ENCODE measurements at places on chromosomes 13 and 19. TPM values are rescaled to one million over a fixed set of nuclear protein-coding genes. Genes with fewer than 3 reads are reported as not detected.
A peak's percentile ranks its signal among the peaks of the same experiment; 100 is the strongest.

LGALS7B gene
- not detected for total RNA-seq

KIR3DL3 gene
- not detected for total RNA-seq

SIGLECL1 gene
- not detected for total RNA-seq

ZNF649 gene
- 10.9 TPM for total RNA-seq

SPATA13 gene
- total RNA-seq: 27.4 TPM

KANK3 gene
- total RNA-seq: 1.0 TPM

CLEC17A gene
- not detected for total RNA-seq

PGLYRP1 gene
- total RNA-seq: not detected

MISP gene
- total RNA-seq: 6.2 TPM

DNA sequence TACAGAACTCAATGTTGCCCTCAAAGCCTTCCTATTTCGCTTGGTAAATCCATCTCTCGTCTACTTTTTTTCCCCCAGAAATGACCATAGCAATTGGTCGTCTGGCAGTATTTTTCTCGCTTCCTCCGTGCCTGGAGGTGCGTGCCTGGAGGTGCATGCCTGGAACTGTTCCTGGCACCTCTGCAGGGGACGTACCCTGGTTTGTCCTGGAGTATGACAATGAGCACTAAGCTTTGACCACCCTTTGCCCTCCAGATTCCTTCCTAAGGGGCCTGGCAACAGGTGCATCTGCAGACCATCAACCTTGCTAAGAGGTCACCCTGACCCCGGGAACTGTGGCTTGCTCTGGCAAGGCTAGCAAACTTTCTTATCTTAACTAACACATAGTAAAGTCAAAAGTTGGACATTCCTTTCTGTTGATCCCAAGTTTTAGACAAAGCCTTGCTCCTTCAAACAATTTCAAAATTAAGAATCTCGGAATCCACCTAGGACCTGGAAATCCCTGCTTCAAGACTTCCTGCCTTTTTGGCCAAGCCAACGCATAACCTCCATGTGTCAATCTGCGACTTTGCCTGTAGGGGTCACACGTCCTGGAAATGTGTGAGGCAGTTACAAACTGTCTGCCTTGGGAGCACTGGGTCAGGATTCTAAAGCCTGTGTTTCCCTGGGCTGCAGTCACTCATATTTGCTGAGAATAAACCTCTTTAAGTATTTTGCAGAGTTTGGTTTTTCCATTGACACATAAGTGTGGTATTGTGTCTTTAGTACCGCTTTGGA, 28.8 kb upstream of the TUBGCP3 start:
- DNase-seq: peak; percentile 48

- DNase-seq: no peak
Observed at GRCh38 chr19:1551068-1552040, 16.8 kb downstream of the MEX3D start.

DNA sequence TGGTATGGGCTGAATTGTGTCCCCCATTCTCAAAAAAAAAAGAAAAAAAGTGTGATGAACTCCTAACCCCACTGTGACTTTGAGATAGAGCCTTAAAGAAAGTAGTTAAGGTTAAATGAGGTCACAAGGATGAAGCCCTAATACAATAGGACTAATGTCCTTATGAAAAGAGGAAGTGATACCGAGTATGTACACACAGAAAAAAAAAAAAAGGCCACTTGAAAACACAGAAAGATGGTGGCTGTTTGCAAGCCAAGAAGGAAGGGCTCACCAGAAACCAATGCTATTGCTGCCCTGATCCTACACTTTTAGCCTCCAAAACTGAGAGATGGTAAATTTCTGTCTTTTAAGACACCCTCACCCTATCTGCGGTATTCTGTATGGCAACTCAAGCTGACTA, 955.6 kb downstream of the PCDH17 start:
- DNase-seq: no peak

DNA sequence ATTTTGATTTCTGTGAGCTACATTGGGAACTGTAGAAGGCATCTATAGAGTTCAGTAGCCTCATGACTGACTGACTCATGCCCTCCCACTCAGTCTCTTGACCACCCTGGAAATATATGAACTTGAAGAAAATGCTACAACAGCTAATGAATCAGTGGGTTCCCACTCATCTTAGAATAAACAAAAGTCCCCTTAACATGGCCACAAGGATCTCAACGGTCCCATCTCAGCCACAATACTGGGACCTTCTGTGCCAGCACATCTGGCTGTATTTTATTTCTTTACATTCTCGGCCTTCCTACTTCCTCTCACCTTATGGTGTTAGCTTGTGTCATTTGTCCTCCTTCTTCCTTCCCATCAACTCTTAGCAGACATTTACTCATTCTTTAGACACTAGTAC, 619.8 kb downstream of the DCT start:
- peak; percentile 53 for DNase-seq

DNA sequence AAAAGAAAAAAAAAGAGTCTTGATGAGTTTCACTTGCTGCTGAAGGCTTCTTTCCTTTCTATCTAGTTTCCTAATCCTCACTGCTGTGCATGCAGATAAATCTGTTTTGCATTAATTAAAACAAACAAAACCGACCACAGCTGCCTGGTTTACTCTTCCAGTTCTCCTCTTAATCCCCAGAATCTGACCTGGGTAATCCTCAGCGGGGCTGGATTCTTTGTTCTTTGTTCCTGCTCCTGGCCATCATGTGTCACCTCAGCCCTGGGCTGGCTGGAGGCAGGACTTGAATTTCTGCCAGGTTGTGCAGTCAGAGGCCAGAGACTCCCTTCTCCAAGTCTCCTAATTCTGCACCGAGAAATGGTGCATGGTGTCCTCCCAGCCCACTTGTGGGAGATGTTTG, 52.2 kb upstream of the CYP4F8 start:
- no peak for DNase-seq

- peak; percentile 82 for DNase-seq
Observed at GRCh38 chr13:46134961-46135522, 30.2 kb upstream of the CPB2 start.

DNA sequence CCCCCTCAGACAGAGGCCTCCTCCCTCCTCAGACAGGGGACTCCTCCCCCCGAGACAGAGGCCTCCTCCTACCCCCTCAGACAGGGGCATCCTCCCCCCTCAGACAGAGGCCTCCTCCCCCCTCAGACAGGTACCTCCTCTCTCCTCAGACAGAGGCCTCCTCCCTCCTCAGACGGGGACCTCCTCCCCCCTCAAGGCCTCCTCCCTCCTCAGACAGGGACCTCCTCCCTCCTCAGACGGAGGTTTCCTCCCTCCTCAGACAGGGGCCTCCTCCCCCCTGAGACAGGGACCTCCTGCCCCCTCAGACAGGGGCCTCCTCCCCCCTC, 13.9 kb downstream of the C3 start:
- DNase-seq: no peak

- DNase-seq: no peak
Observed at GRCh38 chr13:41820581-41821237, 140.2 kb downstream of the VWA8 start.

- DNase-seq: peak; percentile 80
Observed at GRCh38 chr13:95494082-95494681, 58.3 kb upstream of the CLDN10 start.

- no peak for DNase-seq
Observed at GRCh38 chr13:106887686-106888085, 319.7 kb upstream of the ARGLU1 start.

DNA sequence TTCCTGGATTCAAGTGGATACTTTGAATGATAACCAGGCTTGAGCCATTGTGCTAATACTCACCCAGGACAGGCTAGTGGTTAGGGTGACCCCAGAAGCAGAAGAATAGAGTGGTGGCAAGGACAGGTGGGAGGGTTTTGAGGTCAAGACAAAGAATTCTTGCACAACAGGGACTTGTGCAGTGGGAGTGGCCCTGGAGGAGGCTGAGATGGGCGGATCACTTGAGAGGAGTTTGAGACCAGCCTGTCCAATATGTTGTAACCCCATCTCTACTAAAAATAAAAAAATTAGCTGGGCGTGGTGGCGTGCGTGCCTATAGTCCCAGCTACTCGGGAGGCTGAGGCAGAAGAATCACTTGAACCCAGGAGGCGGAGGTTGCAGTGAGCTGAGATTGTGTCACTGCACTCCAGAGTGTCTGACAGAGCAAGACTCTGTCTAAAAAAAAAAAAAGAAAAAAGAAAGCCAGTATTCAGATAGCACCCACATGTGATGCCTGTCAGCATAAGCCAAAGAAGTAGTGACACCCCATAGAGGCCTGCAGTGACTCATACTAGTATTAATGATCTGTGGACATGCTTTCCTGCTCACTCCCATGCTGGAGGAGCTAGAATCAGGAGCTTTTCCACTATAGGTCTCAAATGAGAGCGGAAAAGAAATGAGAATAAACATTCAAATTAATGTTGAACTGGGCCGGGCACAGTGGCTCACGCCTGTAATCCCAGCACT, 78.7 kb downstream of the RNF17 start:
- peak; percentile 61 for DNase-seq

DNA sequence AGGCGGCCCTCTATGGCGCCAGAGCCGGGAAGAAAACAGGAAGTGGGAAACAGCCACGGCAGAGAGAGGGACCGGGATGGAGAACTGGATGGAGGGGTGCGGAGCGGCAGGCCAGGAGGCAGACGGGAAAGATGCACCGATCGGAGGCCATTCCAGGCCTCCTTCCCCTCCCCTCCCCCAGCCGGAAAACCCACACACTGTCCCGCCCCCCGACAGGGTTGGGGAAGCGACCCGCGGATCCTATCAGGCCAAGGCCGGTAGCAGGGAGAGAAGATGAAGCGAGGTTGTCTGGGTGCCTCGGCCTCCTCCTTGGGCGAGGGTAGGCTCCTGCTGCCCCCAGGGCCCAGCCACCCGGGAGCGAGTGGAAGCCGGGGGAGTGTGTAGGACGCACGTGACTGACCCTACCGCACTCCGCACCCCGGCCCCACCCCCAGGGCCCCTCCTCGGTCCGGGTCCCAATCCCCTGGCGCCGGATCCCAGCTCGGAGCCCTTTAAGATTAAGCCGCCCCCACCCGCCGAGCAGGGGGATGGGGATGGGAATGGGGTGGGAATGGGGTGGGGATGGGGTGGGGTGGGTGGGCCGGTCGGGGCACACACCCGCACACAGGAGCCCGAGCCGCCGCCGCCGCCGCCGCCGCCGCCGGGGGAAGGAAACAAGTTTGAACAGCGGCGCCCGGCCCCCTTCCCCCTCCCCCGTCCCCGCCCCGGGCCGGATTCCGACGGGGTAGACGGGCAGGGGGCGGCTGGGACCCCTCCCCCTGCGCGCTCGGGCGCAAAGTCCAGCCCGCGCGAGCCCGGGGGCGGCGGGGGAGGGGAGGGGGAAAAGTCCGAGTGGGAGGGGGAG, 1.5 kb downstream of the ERF start:
- no peak for DNase-seq

DNA sequence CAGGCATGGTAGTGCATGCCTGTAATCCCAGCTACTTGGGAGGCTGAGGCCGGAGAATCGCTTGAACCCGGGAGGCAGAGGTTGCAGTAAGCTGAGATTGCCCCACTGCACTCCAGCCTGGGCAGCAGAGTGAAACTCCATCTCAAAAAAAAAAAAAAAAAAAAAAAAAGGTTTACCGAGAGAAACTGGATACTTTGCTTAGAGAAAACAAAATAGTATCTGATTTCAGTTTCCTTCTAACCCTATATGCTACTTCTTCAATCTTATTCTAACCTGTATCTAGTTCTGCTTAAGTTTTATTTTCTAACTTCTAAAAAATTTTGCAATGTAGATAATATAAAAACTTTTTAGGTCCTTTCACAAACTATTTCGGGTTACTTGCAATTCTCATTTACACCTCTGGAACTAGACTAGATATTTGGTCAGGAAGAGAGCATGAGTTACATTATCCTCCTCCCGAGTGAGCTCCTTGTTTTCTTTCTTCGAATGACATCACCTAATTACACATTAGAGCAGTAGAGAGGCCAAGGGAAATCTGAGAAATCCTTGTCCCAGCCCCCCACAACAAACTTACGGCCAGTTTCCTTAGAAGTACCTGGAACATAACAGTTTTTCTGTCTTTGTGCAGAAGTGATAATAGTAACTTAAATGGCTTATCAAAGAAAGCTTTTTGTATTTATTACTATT, 128.9 kb downstream of the B3GLCT start:
- no peak for DNase-seq

GRCh38 chr13:46804391-46804815, 7.4 kb upstream of the ESD start:
- peak; percentile 97 for DNase-seq

DNA sequence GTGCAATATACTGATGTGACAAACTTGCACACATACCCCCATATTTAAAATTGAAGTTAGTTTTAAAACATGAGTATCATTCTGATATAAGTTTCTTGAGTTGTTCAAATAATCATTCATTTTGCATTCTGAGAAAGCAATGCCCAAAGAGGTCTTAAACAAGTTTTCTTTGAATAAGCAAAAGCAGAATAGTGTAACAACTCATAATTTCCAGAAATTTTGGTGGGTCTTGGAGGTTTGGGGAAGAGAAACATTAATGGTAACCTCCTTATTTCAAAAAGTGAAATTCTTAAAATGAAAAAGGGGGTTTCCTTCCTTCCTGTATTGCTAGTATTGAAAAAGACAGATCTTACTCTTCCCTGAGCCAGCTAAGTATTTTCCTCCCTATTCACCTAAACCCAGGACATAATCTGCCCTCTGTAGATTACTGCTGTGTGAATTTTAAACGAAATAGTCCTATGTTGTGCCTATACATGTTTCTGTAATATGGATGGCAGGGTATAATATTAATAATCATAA, 30.4 kb downstream of the SLC25A15 start:
- no peak for DNase-seq

- no peak for DNase-seq
Observed at GRCh38 chr13:99967498-99967868, 4.1 kb downstream of the ZIC5 start.

- DNase-seq: no peak
Observed at GRCh38 chr13:48478391-48478790, 54.5 kb downstream of the RCBTB2 start.

DNA sequence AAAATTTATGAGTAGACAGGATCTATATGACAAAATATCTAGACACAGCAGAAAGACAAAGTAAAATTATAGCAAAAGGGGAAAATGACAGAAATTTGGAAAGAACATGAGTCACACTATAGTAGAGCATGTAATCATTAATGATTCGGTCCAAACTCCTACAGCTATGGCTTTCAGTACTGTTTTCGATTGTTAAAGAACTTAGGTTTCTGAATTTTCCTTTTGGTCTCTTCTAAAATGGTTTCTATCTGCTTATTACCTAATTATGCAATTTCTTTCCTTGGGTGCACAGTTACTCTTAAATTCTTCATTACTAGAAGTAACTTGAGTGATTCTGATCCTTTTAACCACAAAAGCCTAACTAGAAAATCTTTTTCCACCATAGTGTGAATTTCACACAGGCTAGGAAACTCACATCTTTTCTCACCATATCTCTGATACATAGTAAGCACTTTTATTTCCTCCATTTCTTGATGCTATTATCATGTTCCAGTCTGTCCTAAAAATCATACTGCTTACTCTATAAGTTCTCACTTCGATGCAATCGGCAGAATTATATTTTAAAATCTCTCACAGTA, 1101.4 kb downstream of the PCDH9 start:
- DNase-seq: no peak

DNA sequence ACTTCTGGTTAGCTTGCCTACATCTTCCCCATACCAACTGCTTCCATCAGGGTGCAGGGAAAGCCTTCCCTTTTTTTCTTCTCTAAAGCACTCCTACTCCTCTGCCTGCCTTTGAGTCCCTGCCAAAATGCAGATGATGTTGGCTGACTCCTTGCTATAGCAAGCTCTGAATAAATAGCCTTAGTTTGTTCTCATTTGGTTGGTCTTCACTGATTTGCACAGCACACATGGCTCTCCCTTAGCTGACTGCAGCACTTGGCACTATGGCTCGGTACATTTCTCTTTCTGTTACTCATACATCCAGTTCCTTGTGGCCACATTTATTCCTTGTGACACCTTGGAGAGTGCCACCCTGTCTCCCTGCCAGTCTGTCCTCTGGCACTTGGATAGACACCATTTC, 249.8 kb downstream of the DCLK1 start:
- peak; percentile 49 for DNase-seq

- no peak for DNase-seq
Observed at GRCh38 chr13:92804926-92805325, 421.7 kb upstream of the GPC6 start.

Measured in renal cortical epithelial cell (primary cell).